Glomerular endothelial cell (primary cell): ENCODE measurements at places on chromosomes 1 and 21. TPM values are rescaled to one million over a fixed set of nuclear protein-coding genes. Genes with fewer than 3 reads are reported as not detected.

The MPZ gene
- 3.4 and 4.7 TPM in 2 replicates for total RNA-seq

The LCE1B gene
- not detected in 2 replicates for total RNA-seq

The GLIS1 gene
- total RNA-seq = 0.82 and 1.6 TPM in 2 replicates

The EPHA2 gene
- 155 and 197 TPM in 2 replicates for total RNA-seq

The HIVEP3 gene
- 6.3 and 7.6 TPM in 2 replicates for total RNA-seq

The THEM5 gene
- not detected in 2 replicates for total RNA-seq

The SLC44A5 gene
- 1.7 and 6.5 TPM in 2 replicates for total RNA-seq

The TPRG1L gene
- 59.8 and 71.5 TPM in 2 replicates for total RNA-seq
